Activated effector memory CD4-positive, alpha-beta T cell treated with Interleukin-2 at 50 U/mL for 16 hours (primary cell): ENCODE measurements at places on chromosomes 1 and 21.

- DNase-seq, result no peak
These were observed 570 bp upstream of the PEX10 start for GRCh38 chr1:2412773-2413494.

- DNase-seq, result no peak
These were observed 21.0 kb upstream of the TMEM39B start for GRCh38 chr1:32051706-32052105.

- DNase-seq, result no peak
These were observed 51.5 kb upstream of the CNIH3 start for GRCh38 chr1:224564454-224565084.

DNA sequence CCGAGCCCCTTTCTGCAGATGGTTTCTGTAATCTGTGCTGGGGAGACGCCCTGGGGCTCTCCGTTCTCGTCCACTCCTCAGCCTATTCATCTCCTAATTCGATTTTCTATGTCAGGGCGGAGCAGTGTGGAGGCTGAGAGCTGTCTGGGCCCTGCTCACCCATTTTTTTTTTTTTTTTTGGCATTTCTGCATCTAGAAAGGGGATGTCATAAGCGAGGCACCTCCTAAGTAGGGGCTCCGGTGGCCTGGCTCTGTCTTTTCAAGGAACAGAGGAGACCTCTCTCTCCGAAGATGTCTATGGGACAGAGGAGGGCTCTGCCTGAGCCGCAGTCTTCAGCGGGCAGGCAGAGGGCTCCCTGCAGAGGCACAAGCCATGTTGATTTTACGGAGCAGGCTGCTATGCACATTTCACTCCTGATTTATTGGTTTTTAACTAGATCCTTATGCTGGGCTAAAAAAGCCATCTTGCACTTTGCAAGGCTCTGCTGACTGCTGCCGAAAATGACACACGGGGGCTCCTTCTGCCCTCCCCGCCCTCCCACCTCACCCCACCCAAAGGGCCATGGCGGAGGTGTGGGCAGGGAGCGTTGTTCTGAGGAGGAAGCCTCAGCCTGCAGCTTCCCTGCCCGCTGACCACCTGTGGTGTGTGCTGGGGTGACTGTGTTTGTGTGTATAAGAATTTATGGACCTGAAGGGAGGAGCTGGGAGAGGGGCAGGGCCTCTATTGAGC, 71.0 kb downstream of the FOXD2 start:
- DNase-seq, result no peak

GRCh38 chr1:66371233-66372005, 162.5 kb upstream of the SGIP1 start:
- no peak for DNase-seq

- DNase-seq, result no peak
These were observed 42.8 kb upstream of the RASAL2 start for GRCh38 chr1:178051071-178051470.

GRCh38 chr1:221059506-221059905, 180.3 kb downstream of the HLX start:
- no peak for DNase-seq

DNA sequence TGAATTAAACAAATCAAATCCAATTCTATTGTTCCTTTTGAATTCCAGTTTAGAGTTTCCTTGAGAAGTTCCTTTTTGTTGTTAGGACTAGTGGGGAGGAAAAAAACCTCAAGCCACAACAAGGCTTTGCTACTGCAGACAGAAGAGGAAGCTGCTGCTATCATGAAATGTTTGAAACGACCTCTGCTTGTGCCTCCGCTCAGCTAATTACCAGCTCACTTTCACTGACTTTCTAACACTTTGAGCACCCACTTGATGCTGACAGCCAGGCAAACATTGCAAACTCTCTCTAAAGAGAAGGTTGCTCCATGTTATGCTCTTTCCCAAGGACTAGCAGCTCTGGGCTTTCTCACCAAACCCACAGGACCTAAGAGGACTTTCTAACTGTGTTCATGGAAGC, 203.9 kb upstream of the PROX1 start:
- no peak for DNase-seq

- no peak for DNase-seq
These were observed 2.5 kb upstream of the FNDC10 start for GRCh38 chr1:1602304-1602967.

GRCh38 chr1:226674892-226675714, 64.0 kb downstream of the ITPKB start:
- peak; percentile 66 for DNase-seq

GRCh38 chr1:116878804-116879477, 30.8 kb upstream of the PTGFRN start:
- no peak for DNase-seq

GRCh38 chr1:30411206-30411605, 312.2 kb downstream of the MATN1 start:
- no peak for DNase-seq

GRCh38 chr1:223062177-223062576, 80.9 kb downstream of the TLR5 start:
- DNase-seq, result no peak

GRCh38 chr1:114015075-114015474, 35.8 kb downstream of the OLFML3 start:
- DNase-seq, result no peak

DNA sequence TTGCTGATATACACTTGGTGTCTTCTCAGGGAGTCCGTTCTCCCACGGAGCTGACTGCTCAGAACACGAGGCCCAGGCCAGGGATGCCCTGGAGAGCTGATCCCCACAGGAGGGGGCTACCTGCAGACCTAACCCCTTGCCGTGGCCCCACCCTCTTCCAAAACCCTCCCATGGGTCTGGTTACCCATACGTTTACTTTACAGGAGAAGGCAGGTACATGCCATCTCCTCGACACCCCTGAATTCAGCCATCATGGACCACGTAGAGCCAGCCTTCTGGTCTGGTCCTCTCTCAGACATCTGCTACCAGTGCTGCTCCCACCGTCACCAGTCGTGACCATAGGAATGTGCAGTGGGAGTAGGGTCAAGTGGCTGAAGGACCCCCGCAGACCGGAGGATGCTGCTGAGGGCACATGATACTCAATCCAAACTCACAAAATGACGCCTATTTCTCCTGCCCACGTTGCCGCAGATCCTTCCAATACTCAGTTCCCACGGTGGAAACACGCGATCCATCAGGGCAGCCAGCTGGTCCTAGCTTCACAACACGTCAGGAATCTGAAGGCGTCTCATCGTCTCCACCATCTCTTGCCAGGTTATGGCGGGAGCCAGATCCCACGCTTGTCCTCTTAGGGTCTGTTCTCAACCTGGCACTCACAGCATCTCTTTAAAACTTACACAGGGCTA, 26.7 kb downstream of the PGBD5 start:
- DNase-seq, result no peak

DNA sequence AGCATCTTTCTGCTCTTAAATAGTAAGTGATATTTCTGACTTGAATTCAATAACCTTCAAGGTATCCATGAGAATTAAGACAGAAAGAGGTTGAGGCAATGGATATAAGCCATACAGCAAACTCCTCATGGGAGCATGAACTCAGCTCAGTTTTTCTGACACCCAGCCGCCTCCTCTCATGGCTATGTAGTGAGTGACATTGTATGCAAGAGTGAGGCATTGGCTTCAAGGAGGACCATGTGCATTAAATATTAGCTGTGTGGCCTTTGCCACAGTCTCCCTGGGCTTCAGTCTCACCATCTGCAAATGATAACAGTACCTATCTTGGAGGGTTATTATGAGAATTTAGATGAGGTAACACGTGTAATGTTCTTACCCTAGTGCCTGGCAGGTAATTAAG, 23.4 kb downstream of the NIBAN1 start:
- DNase-seq, result no peak

- no peak for DNase-seq
These were observed 37.8 kb upstream of the TMEM51 start for GRCh38 chr1:15115542-15116330.

GRCh38 chr1:236868625-236869467, 73.8 kb downstream of the MTR start:
- DNase-seq, result no peak

GRCh38 chr1:151581921-151582320, 29.9 kb upstream of the SNX27 start:
- DNase-seq, result no peak

DNA sequence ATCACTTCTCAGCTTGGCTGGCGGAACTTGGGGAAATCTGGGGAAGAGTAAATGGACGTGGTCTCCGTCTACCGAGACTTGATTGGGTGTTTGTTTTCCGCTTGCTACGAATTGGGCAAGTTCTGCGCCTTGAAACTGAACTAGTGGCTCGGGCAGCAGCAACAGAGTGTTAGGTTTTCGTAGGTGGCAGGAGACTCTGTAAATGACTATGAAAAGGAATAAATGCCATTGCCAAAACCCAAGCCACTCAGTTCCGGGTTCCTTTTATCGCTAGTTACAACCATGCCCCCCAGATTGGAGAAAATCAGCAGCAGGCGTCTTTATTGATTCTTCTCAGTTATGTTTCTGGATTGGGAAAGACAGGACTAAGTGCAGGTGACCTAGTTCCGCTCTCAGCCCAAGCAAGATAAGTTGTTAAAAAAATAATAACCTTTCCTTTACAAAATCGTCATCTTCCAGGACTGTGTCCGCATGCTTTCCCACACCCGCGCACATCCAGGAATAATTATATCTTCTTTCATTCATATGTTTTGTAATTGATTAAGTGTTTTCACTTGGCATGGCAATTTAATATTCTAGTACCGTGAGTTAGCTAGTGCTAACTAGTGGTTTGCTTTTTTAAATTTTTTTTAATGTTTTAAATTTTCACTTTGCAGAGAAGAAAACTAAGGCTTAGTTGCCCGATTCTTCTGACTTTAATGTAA, 3.4 kb downstream of the LHX9 start:
- no peak for DNase-seq

GRCh38 chr1:143735764-143736461, 235.9 kb downstream of the FAM72C start:
- DNase-seq, result no peak

GRCh38 chr1:183129921-183130690, 56.0 kb upstream of the LAMC2 start:
- no peak for DNase-seq

GRCh38 chr1:121522061-121522759, 337.4 kb downstream of the SRGAP2C start:
- DNase-seq, result no peak

GRCh38 chr1:204443871-204444581, 32.4 kb upstream of the PPP1R15B start:
- no peak for DNase-seq

- DNase-seq, result no peak
These were observed 193.8 kb downstream of the LMX1A start for GRCh38 chr1:165162671-165163241.

DNA sequence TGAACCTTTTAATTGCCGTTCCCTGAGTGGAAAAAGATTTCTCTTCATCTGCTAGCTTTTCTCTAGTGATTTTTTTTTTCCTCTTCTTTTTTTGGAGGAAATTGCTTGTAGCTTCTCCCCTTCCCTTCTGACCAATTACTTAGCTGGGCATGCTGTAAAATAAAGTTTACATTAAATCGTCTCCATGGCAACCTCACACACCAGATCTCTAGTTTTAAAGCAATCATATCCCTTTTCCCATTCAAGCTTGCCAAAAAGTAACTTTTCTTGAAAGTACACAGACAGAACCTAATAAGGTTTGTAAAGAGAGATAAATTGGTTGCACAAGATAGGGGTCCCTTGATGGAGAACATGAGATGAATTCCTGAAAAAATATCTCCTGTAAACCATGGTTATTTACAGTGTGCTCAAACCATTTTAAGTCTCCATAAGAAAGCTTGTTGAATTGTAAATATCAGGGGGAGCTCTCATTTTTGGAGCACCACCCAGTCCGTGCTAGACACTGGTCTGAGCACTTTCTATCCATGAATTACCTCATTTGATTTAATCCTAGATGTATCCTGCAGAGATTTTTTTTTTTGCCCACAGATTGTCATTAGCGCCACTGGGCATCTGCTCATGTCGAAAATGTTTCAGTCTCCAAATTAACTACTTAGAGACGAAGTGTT, 32.6 kb upstream of the HTR1D start:
- DNase-seq, result no peak

GRCh38 chr1:36118447-36119204, 6.4 kb downstream of the COL8A2 start:
- no peak for DNase-seq

- no peak for DNase-seq
These were observed at the start of gene PROK1 for GRCh38 chr1:110450929-110451328. Gene PROK1, plus strand, starts transcription at chr1:110451149. Its CDS starts 68 bp downstream, at chr1:110451217.

DNA sequence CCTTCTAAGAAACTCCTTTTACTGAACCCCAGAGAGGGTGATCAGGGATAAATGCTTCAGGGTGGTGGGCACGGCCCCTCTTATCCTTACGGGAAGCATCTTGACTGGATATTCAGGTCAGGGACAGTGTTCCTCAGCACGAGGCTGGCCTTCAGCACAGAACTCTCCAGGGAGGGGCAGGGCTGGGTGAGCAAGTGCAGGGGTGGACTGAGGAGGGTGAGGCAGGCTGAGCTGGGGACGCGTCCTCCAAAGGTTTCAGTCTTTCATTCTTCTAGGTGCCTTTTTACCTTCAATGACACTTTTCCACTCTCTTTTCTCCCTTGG, 52.3 kb downstream of the RASSF5 start:
- no peak for DNase-seq

- peak; percentile 4 for DNase-seq
These were observed 119.0 kb downstream of the GREM2 start for GRCh38 chr1:240492832-240493440.

GRCh38 chr1:59199147-59199546, 97.7 kb upstream of the FGGY start:
- DNase-seq, result no peak

DNA sequence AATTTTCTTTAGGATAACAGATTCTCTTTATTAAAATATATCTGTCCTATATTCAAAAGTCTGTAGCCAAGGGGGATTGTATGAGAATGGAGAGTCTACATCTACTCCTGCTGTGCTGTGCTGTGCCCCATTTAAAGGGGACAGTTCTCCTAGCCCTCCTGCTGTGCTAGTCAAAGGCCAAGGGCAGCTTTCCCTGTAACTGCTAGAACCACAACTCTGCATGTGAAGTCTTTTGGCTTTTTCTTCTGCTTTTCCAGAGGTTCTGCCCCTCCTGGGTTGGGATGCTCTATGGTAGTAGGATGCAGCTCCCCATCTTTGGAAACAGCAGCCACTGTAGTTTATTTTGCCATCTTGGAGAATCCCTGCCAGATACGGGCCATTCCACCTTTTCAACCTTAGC, 197.5 kb upstream of the JUN start:
- no peak for DNase-seq

DNA sequence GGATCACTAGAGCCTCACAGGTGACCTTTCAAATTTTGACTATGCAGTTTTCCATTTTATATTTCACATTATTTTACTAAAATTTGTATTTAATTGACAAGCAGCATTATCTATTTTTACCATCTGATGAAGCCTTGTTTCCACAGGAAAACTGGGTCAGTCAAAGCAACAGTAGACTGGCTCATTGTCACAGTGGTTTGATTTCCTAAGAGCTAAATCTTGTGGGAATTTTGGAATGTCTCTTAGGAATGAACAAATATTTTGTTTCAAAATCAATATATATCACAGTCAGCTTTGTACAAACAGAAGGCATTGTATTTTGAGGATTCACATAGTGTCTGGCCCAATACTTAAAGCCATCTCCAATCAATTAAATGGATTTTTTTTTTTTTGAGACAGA, 152.6 kb upstream of the RNPC3 start:
- no peak for DNase-seq
